ENCODE measurements at places on chromosomes 16 and 17.

GRCh38 chr17:1713160-1713877, 3.1 kb upstream of the TLCD2 start:
- DNase-seq, result no peak

GRCh38 chr17:68384471-68384870, 72.8 kb downstream of the WIPI1 start:
- DNase-seq, result no peak

DNA sequence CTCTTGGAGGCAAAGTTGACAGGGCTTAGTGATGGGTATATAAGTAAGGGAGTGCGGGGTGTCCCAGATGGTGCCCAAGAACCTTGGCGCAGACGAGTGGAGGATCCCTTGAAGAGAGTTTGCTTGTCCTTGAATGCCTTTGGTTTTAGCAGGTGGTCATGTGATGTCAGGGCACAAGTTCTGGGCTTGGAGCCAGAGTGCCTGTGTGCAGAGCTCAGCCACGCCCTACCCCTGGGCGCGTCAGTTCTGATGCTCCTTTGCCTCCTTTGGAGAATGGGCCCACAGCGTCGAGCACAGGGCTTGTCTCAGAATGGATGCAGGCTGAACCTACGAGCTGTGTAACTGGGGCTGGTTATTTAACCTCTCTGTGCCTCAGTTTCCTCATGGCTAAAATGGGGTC, 412.2 kb upstream of the EEF2KMT start:
- DNase-seq, result no peak

GRCh38 chr17:39609416-39610025, 1.8 kb upstream of the NEUROD2 start:
- no peak for DNase-seq

DNA sequence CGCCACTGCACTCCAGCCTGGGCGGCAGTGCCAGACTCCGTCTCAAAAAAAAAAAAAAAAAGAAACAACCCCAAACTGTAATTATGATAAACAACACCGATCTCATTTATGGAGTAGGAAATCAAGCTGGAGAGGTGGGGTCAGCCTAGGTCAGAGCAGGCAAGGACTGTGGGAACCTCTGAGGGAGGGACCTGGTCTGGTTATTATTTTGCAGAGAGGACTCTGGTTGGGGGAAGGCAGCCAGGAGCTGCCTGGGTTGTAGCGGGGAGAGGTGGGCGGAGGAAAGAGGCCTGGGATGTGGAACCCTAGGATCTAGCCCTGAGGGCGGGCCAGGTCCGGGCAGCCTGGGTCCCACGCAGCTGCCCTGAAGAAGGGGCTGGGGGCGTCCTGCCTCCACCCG, 10.9 kb upstream of the HS3ST6 start:
- no peak for DNase-seq

DNA sequence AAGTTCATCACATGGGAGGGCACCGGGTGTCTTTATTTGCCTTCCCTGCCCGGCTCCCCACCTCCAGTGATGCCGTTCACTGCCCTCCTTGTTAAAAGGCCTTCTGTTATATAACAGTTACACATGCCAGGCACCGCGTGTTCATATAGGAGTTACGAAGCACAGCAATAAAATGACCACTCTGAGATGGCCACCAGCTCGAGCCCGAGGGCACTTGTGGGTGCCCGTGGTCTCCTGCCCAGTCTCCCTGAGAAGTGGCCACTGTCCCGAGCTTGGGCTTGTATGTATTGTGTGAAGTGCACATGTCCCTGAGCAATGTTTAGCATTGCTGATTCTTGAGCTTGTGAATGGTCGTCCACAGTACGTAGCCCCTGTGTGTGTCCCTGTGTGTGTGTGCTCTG, 355.6 kb downstream of the SEC14L1 start:
- no peak for DNase-seq
